Left kidney (tissue), 8 donors: ENCODE measurements at places on chromosomes 7 and 10. TPM values are rescaled to one million over a fixed set of nuclear protein-coding genes. Genes with fewer than 3 reads are reported as not detected.
A peak's percentile ranks its signal among the peaks of the same experiment; 100 is the strongest.

DNA sequence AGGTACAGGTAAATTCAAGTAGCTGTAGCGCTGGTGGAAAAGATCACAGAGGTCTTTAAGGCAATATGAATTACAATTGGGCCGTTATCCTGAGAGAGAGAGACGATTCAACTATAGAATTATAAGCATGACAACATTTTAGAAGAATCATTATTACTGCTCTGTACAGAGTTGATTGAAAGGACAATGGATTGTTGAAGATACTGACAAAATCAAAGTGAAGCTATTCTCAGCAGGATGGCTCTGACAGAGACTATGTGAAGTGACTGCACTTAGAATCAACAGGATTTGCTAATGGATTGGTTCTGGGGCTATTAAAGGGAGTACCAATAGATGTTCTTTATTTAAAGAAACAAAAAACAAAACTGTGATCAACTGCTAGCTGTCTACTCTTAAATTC lies 634.8 kb upstream of the GRM3 start:
- no peak for DNase-seq

- DNase-seq = no peak
Observed at GRCh38 chr10:44047361-44047760, 337.5 kb downstream of the CXCL12 start.

DNA sequence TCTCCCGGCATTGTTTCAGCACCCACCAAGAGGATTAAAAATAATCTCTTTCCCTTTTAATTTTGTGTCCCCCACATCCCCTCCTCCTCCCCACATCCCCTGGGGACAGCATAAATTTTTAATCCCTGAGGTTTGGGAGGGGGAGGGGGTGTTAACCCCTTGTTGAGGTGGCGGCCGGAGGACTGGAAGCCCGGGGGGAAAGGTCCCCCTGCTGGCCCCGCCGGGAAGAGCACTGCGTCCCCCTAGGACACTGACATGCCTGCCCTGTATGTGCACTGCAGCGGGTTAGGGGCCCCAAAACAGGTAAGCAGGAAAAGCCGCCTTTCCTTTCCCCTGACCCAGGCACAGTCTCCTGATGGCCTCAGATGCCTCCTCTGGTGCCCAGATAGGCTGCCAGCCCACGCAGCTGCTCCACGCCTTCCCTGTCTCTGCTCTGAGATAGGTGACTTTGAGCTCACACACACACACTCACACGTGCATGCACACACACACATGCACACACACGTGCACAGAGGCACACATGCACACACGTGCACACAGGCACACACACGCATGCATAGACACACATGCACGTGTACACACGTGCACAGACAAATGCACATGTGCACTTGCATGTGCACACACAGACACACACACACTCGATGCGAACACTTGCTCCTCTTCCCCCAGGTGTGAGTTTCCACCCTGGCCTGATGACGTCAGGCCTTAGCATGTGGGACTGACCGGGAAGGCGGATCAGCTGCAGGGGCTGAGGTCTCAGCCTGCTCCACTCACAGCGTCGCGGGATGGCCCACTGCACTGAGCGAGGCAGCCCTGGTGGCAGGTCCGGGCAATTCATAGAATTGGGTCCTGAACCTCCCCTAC lies 12.3 kb downstream of the CNPY1 start:
- DNase-seq = no peak

GRCh38 chr10:91681361-91682276 lies 48.7 kb upstream of the PPP1R3C start:
- no peak for DNase-seq

- no peak for DNase-seq
Observed at GRCh38 chr7:112963634-112964033, 123.0 kb downstream of the GPR85 start.

GRCh38 chr10:33573606-33574005 lies 239.1 kb upstream of the NRP1 start:
- no peak for DNase-seq

The GARIN1A gene
- 4.2 TPM for polyA plus RNA-seq

The GBX1 gene
- polyA plus RNA-seq = 0.22 TPM

The ADAM12 gene
- polyA plus RNA-seq = 26.4 TPM

DNA sequence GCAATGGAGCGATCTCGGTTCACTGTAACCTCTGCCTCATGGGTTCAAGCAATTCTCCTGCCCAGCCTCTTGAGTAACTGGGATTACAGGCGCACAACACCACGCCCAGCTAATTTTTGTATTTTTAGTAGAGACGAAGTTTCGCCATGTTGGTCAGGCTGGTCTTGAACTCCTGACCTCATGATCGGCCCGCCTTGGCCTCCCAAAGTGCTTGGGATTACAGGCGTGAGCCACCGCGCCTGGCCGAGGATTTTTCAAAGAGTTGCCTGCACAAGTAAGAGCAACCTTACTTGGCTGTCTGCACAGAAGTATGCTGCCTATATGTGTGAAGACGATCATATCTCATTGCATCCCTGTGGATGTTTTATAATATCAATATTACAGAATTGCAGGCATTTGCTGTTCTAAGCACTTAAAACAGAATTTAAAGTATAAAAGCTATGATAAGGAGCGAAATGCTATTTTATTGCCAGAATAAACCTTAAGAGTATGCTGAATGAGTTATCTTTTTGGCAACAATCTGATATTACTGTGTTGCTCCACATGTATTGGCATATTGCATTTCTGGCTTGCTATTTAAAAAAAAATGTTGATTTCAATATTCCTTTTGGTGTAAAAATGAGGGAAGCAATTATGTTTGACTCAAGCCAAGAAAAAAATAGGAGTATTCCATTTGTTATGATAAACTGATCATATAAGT lies 379.4 kb upstream of the SEMA3D start:
- DNase-seq = no peak

The SFTPD gene
- polyA plus RNA-seq = 1.6 TPM

- no peak for DNase-seq
Observed at GRCh38 chr7:152949253-152949652, 189.7 kb downstream of the ACTR3B start.

The DOCK4 gene
- polyA plus RNA-seq = 30.4 TPM

The ZNF425 gene
- polyA plus RNA-seq = 8.6 TPM

DNA sequence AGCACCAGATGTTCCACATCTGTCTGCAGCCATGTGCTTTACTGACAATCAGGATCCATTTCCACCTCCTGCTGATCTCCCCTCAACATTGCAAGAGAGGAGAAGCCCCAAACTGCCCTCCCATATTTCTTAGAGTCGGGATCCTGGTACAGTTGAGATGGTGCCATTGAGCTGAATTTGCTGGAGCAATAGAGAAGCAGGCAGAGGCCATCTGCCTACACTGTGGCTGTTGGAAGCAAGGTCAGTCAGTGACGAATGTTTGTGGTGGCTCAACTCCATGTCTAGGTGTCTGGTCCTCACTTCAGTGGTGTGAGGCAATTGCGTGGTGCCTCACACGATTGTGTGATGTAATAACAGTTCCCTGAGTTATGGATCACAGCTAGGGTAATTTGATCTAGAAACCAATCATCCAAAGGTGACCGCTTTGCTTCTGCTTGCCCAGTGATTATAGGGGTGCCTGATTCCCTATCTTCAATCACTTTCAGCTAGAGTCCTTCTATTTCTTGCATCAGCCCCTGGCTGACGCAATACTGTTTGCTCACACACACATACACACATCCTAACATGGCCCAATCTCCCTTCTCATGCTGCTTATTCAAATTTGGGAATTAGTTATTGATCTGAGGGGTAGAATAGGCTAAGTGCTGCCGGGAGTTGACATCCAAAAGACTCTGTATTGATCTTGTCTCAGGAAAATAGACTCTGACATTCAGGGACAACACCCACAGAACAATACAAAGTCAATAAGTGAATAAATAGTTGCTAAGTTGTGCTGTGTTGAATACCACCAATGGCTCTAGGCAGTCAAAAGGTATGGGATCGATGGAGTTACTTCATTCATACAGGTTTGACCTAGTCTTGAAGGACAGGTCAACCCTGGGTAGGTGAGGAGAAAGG lies 46.1 kb upstream of the SLC35B4 start:
- no peak for DNase-seq

- DNase-seq = no peak
Observed at GRCh38 chr10:11715815-11716494, 26.2 kb upstream of the ECHDC3 start.

GRCh38 chr10:52172581-52172980 lies 141.5 kb upstream of the DKK1 start:
- no peak for DNase-seq

DNA sequence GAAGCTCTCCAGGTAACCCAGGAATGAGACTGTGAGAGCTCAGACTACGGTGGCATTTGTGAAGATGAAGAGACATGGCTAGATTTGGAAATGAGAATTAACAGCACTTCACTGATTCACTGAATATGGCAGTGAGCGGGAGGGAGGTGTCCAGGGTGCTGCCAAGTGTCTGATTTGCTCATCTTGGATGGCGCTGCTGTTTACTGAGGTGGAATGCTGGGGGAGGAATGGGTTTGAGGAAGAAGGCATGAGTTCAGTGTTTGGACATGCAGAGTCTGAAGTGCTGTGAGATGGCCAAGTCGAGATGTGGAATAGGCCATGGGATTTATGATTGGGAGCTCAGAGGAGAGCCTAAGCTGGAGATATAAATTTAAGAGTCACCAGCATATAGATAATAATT lies 437.1 kb upstream of the NPVF start:
- no peak for DNase-seq

GRCh38 chr10:116210588-116211346 lies 62.2 kb downstream of the GFRA1 start:
- no peak for DNase-seq

- DNase-seq = no peak
Observed at GRCh38 chr10:125147971-125148439, 12.4 kb downstream of the CTBP2 start.

DNA sequence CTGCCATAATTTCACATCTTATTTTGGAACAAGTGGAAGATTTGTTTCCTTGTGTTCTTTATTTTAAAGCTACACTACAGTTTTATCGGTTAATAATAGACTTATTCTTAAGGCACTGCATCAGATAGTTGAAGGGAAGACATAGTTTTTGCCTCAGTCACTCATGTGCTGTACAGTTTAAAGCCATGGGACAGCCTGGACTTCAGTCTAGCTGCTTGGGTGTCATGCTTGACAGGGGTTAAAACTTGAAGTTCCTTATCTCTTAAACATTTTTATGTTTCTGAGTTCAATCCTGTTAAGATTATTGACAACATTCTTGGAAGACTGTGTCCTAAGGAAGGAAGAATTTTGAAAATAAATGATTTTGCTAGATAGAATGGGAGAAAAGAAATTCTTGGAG lies 49.7 kb downstream of the PPP1R9A start:
- no peak for DNase-seq

DNA sequence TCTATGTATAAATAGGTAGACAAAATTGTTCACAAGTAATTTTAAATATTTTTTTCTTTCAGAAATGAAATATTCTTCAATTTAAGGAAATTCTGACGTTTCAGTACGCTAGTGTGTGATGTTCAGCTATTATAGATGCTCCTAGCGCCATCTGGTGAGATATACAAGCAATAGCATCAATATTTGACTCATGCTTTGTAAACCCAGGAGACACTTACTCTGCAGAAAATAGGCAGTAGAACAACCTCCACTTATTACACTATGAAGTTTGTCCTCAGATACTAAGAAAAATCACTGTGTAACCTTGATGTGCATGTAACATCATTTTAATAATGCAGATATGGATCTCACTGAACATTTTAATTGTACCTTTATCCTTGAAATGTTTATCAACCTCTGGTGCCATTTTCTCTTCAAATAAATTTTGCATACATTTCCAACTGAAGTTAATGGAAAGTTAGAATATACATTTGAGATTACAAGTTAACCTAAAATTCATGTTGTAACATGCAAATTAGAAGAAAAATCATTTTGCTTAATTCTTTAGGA lies 151.5 kb upstream of the FAM3C start:
- peak; percentile 44 for DNase-seq

DNA sequence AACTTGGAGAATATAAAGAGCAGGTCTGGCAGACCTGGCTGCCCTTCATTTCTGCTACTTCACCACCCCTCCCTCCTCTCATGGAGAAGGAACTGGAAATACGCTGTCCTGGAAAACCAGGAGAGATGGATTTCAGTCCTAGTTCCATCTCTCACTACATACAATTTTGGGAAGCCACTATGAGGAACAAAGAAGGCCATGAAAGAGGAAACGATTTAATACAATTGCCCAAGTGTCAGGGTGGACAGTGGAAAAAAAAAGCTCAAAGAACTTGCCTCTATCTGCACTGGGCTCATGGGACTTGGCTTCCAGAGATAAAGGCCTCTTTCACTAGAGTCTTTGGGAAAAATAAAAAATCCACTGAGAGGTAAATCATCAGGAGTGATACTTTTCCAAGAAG lies 561.7 kb downstream of the KCNMA1 start:
- DNase-seq = no peak

DNA sequence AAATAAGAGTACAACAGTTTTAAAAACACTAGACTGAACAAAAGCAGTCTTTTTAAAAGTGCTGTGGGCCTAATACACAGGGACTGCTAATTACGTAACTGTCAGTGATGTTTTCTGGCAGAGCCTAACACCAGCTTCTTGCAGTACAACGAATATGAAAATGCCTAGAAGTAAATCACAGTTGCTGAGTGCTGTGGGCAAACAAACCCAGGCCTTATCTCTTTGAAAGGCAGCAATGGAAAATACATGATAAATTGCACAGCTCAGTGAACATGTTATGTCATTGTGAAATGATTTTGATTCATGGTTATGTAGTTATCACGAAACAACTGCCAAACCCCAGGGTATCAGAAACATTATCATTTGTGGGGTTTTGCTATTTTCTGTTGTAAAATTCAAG lies 428.4 kb downstream of the GFRA1 start:
- DNase-seq = no peak

- DNase-seq = no peak
Observed at GRCh38 chr7:130878785-130879184, 144.8 kb upstream of the KLF14 start.

GRCh38 chr10:63534723-63535122 lies 13.5 kb downstream of the REEP3 start:
- DNase-seq = no peak

The EGFR gene
- polyA plus RNA-seq = 34.9 TPM

- DNase-seq = no peak
Observed at GRCh38 chr7:138074121-138074520, 2.1 kb upstream of the AKR1D1 start.

DNA sequence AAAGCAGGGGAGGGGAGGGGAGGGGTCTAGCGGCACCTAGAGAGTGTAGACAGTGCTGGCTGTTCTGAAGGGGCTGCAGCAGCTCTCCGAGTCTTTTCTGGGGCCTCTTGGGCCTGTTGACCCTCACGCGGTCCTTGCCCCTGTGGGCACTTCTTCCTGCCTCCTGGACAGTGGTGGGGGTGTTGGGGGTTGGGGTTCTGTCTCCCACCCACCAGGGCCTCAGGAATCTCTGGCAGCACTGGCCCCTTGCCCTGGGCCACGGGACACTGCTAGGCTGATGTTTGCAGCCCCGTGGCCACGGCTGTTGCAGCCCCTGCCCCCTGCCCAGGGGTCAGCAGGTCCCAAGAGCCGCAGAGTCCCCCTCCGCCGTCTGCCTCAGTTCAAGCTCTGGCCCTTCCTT lies 68.9 kb upstream of the INPP5A start:
- DNase-seq = no peak

- no peak for DNase-seq
Observed at GRCh38 chr10:31554556-31554955, 235.5 kb downstream of the ZEB1 start.

The CHN2 gene
- 19.0 TPM for polyA plus RNA-seq
